AG04449 (cell line): ENCODE measurements at places on chromosomes 6 and 20.

- no peak for DNase-seq
Measured at GRCh38 chr20:56244259-56244658, 4.3 kb upstream of the MC3R start.

DNA sequence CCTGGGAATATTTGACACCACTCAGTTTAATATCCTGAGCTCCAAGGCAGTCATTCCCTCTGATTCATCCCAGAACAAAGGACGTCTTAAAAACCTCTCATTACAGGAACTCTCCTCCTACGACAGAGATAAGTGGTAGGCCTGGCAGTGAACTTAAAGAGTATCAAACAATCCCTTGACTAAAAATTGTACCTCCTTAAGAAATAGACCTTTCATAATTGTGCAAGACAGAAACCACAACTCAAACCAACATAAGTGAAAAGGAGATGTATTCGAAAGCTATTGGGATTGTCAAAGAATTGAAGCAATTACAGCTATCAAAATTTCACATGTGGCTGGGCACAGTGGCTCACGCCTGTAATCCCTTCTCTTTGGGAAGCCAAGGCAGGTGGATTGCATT, 19.1 kb upstream of the BNIP5 start:
- DNase-seq, result no peak

- no peak for DNase-seq
Measured at GRCh38 chr20:25685276-25686080, 11.2 kb downstream of the ZNF337 start.

- no peak for DNase-seq
Measured at GRCh38 chr6:18147160-18147559, 7.7 kb downstream of the TPMT start.

- DNase-seq, result peak; percentile 78
Measured at GRCh38 chr20:17682103-17682888, at the start of gene RRBP1. TSS of gene RRBP1 (minus strand) at chr20:17682242. CDS start at chr20:17660507, 21,735 bp downstream.

- DNase-seq, result no peak
Measured at GRCh38 chr6:88730611-88731011, 232.8 kb downstream of the RNGTT start.

DNA sequence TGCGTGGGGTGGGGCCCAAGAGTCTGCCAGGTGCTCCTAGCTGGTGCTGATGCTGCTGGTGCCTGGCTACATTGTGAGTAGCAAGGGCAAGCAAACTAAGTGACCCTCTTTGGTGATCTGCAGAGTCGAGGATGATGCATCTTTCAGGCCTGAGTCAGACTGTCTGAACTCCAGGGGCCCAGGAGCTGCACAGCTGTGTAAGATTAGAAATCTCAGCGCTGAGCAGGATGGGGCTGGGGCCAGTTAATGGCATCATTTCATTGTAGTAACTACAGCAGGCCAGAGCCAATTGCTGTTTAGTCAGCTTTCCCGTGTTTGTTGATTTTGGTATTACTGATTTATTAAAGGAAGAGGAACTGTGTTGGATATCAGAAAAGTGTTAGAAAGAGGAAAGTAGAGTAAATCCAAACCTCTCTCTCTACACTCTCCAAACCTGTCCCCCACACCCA, 365.2 kb downstream of the PAX1 start:
- DNase-seq, result no peak

DNA sequence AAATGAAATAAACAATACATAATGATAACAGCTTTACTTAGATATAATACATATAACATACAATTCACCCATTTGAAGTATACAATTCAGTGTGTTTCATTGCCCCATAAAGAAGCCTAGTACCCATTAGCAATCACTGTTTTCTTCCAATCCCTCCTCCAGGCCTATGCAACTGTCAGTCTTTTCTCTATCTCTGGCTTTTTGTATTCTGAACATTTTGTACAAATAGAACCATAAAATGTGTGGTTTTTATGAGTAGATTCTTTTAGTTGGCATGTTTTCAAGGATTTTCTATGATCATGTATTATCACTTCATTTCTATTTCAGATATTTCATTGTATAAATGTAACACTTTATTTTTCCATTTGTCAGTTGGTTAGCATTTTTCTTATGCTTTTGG, 54.6 kb upstream of the MYO6 start:
- DNase-seq, result no peak

DNA sequence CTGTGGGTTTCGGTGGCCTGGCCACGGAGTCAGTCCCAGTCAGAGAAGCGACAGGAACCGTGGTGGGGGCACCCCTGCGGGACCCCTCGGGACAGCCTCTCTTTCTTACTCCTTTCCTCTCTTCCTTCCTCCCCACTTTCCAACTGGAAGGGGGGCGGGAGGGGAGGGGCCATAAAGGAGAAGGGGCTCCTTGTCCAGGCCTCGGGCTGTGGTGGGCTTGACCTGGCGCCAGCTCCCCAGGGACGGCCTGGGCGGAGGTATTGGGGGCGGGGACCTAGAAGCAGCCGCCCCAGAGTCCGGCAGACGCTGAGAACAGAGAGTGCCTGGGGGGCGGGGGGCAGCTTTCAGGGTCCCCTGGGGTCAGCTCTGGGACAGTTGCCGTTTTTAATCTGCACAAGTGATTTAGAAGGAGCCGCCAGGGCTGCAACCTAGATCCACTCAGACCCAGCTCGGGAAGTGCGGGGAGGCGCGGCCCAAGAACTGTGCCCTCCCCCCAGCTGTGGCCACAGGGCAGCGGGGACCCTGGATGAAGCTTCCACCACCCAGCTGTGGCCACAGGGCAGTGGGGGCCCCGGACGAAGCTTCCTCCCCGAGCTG, 6.4 kb upstream of the ABHD16B start:
- DNase-seq, result no peak

DNA sequence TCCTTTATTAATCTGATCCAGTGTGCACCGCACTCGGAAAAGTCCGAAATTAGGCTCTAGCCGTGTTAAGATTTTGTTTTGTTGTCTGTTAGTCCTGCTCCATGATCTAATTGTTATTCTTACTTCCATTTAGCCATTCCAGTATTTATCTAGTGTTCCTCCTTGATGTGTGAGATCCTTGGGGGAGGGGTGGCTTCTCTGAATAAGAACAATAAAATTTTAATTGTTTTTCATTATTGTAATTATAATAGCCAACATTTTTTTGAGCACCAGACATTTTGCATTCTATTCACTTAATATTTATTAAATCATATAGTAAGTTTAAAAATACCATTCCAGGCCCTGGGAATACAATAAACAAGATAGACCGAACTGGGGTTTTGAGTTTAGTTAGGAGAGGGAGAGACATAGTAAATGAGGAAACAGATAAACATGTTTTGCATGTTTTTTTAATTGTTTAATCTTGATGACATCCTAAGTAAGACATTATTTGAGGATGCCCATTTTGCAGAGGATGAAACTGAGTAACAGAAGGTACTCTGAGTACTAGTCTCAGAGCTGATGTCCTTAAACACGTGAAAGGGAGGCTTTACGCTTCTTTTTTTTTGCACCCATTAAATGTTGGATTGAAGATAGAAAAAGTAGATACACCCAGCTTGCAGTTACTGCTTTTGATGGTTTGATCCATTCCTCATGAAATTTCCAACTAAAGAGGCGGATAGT, 1.2 kb downstream of the CBFA2T2 start:
- no peak for DNase-seq

GRCh38 chr6:11527274-11527870, 10.2 kb upstream of the TMEM170B start:
- DNase-seq, result no peak

DNA sequence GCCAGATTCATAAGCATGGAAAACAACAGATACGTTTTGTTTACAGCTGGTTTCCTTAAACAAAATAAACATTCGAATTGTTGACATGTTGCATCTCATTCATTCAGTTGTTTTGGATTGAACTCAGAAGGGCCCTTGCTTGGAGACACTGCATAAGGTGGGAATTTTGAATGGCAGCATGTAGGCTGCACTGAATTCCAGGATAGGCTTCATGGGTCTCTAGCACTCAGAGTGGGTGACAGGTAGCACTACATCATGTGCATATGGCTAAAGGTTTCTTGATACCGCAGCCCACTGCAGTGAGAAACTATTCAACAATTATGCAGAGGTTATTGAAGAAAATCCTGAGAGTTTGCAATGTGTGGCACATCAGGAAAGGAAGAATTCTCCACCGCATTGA, 1.6 kb downstream of the BEND6 start:
- no peak for DNase-seq

DNA sequence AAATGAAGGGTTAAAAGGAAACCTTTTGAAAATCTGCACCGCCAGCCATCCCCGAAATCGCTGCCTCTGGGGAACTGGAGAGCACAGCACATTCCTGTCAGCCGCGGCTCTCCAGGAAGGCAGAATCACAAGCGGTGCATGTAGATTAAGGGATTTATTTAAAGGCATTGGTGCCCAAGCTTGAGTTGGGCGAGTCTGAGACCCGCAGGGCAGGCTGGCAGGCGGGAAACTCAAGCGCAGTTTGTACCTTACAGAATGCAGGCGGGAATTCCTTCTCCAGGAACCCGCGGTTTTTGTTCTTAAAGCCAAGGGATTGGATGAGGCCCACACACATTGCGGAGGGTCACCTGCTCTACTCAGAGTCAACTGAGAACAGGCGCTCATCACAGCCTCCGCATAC, 10.8 kb downstream of the GPR31 start:
- no peak for DNase-seq

GRCh38 chr20:18904624-18905023, 91.0 kb downstream of the SCP2D1 start:
- no peak for DNase-seq
